ENCODE measurements at places on chromosomes 12 and 14.
A peak's percentile ranks its signal among the peaks of the same experiment; 100 is the strongest.

GRCh38 chr12:107470645-107471044 lies 215.0 kb upstream of the PWP1 start:
- no peak for DNase-seq

- DNase-seq = no peak
Observed at GRCh38 chr12:27206801-27207502, 37.1 kb upstream of the STK38L start.

GRCh38 chr12:104494137-104494792 lies 37.5 kb downstream of the CHST11 start:
- no peak for DNase-seq

DNA sequence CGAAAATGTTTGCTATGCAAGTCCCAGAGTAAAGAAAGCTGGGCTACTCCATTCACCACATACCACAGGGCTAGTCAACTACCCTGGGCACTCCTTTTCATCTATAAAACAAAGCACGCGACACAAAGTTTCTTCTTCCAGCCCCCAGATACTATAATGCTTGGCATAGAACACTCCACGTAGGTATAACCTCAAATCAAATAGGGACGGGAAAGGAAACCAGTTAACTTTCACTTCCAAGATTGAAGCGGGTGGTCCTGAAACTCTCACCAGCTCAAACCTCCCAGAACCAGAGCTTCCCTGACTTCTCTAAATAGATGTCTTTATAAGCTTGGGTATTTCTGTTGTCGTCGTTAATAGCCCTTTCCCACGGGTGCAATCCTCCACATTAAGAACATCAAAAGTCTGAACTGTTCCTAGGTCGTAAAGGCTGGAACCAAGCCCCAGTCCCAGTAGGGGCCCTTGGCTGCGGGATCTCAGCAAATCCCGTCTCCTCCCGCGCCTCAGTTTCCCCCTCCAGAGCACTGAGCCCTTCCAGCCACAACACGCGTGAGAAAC lies 647 bp downstream of the LGMN start:
- DNase-seq = no peak

- no peak for DNase-seq
Observed at GRCh38 chr12:104653730-104654664, 197.2 kb downstream of the CHST11 start.

- DNase-seq = no peak
Observed at GRCh38 chr12:90062799-90063198, 354.2 kb upstream of the ATP2B1 start.

DNA sequence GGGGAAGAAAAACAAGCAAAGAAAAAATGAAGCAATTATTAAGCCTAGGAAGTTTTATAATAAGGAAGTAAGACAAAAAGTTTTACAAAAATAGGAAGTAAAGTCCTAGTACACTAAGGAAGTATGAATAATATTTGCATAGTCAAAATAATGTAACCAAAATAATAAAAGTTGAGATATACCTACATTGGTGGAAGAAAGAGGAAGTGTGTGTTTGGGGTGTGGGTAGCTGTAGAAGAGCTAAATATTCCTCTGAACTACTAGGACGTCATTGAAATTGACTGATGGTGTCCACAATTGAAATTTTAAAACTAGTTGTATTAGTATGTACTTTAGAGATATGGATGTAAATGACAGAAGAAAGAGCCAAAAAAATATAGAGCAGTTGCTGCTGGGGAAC lies 228.4 kb upstream of the OTX2 start:
- DNase-seq = no peak

DNA sequence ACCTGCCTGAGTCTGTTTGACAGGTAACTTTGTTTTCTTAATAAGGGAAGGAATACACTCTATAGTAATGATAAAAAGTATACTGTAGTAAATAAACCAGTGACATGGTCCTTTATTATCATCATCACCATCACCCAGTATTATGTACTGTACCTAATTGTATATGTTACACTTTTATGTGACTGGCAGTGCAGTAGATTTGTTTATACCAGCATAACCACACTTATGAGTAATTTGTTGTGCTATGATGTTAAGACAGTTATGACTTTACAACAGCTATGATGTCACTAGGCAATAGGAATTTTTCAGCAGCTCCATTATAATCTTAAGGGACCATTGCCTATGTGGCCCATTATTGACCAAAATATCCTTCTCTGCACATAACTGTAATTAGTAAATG lies 155.0 kb downstream of the NUBPL start:
- no peak for DNase-seq

GRCh38 chr14:50023671-50024490 lies 92.5 kb downstream of the VCPKMT start:
- peak; percentile 52 for DNase-seq

DNA sequence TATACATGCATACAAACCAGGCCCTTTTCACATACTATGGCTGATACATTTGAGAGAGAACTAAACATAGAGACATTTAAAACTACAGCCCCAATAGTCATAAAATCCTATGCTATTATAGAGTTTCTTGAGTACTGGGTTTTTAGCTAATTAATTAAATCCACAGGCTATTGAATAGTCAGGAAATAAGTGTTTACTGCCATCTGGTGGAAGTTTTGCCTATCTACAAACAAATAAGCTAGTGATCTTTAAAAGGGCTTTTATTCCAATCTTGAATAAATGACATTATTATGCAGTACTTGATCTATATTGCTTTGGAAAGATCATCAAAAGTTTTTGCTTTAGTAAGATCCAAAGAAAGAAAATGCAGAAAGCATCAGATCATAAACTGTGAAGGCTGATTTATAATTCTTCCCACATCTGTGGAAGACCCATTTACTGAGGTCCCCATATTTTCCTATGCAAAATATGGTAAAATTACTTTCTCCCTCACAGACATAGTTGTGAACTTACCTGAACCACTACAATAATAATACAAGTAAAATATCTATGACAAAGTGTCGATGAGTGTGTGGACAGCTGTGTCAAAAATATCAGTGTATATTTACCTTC lies 131.3 kb downstream of the ITPR2 start:
- DNase-seq = no peak

- no peak for DNase-seq
Observed at GRCh38 chr12:11071414-11071813, 9.3 kb upstream of the TAS2R46 start.

GRCh38 chr12:58639318-58639934 lies 280.9 kb downstream of the LRIG3 start:
- DNase-seq = no peak

DNA sequence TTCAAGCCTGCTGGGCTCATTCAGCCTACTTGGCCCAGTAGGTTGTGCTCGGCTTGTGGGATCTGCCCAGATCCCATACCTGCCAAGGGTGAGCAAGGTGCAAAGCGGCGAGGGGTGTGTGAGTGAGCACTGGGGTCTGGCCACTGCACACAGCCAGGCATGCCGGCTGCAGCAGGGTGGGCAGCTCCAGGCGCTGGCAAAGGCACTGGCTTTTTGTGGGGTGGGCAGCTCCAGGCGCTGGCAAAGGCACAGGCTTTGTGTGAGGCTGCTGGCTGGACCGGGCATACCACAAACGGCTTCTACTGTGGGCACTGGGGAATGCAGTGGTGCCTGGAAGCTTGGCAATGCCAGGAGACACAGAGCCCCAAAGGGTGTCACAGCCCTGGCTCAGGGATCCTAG lies 137.4 kb downstream of the SLC16A7 start:
- DNase-seq = no peak

GRCh38 chr12:104150416-104150815 lies 12.4 kb upstream of the NFYB start:
- DNase-seq = no peak

GRCh38 chr14:75242546-75243273 lies 35.9 kb upstream of the FOS start:
- DNase-seq = no peak

- no peak for DNase-seq
Observed at GRCh38 chr12:58396239-58396638, 454.9 kb downstream of the ATP23 start.

DNA sequence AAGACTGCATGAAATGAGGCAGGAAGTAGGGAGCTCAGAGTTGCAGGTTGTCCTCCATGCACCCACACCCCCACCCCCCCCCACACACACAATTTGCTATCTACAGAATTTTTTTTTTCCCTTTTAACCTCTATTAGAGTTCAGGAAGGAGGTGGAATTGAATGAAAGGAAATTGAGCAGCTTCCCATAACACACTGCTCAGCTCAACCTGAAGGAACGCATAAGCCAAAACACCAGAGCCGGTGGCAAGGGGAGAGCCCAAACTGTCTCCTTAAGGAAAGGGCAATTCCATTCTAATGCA lies 74.1 kb downstream of the NUAK1 start:
- DNase-seq = no peak

DNA sequence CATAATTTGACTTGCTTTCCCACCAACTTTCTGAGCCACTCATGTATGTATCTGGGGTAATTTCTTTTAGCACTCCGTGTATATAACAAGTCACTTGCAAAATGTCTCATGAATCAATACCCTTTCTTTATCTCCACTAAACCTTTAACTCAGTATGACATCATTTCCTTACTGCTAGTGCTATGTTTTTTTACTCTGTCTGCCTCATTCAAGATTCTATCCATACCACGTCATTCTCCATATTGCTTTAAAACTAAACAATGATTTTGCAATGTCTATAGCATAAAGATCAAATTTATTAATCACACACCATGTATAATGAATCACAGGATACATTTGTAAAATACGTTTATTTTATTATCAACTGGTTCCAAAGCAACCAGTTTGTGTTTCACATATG lies 178.2 kb downstream of the PIK3C2G start:
- no peak for DNase-seq

- no peak for DNase-seq
Observed at GRCh38 chr14:37466623-37467088, 128.4 kb downstream of the FOXA1 start.

GRCh38 chr12:23648546-23648945 lies 300.9 kb downstream of the SOX5 start:
- no peak for DNase-seq

DNA sequence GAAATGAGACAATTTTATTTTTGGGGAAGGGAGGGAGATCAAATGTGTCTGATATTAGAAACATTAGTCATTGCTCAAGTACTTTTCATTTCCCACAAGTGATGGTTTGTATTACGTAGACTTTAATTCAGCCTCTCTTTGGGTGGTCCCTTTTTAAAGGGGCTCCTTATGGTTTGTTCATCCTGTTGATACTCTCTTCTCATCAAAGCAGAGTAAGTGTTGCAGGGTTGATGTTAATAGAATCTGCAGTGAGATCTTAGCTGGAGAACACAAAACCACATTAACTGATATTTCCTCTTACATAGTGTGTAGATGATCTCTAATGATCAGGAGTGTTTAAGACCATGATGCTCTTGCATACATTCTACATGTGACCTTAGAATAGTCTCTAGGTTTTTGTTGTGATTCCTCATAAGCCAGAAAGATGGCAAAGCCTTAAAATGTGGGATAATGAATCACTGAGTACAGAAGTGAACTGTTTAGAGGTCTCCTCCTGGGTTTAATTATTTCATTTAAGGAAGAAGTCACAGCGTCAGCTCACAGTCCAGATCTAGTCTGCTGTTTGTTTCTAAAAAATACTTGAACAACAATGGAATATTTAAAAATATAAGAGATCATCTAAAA lies 87.4 kb upstream of the PTPRR start:
- no peak for DNase-seq

DNA sequence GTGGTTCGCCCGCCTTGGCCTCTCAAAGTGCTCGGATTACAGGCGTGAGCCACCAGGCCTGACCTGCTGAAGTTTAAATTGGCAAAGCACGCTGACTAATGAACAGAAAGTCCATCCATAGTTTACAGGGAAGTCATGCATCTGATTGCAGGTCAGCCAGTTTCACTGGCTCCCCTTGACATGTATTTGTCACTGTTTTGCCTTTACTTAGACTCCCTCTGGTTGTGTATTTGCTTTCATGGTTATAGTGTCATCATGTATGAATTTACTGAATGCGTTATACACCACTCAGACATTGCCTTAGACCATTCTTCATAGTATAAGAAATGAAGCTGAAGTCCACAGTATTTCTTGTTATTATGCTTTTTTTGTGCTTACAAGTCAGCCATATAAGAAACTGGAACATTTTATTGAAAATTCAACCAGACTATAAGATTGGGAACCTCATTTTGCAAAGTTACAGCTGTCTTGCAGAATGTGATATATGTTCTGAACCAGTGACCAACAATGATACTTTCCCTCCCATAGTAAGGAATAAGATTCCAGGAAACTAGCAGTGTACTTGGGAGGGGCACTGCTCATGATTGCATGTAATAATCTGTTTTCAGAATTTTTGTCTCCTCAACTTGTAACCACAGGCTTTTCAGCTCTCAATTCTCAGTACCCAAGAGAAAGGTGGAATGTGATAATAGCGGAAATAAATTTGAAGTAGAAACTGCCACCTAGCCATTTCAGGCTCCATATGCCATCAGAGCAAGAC lies 51.9 kb upstream of the ATF7IP start:
- no peak for DNase-seq

GRCh38 chr12:112303004-112303403 lies 79.2 kb downstream of the HECTD4 start:
- no peak for DNase-seq

- no peak for DNase-seq
Observed at GRCh38 chr12:58502841-58503240, 417.5 kb downstream of the LRIG3 start.

DNA sequence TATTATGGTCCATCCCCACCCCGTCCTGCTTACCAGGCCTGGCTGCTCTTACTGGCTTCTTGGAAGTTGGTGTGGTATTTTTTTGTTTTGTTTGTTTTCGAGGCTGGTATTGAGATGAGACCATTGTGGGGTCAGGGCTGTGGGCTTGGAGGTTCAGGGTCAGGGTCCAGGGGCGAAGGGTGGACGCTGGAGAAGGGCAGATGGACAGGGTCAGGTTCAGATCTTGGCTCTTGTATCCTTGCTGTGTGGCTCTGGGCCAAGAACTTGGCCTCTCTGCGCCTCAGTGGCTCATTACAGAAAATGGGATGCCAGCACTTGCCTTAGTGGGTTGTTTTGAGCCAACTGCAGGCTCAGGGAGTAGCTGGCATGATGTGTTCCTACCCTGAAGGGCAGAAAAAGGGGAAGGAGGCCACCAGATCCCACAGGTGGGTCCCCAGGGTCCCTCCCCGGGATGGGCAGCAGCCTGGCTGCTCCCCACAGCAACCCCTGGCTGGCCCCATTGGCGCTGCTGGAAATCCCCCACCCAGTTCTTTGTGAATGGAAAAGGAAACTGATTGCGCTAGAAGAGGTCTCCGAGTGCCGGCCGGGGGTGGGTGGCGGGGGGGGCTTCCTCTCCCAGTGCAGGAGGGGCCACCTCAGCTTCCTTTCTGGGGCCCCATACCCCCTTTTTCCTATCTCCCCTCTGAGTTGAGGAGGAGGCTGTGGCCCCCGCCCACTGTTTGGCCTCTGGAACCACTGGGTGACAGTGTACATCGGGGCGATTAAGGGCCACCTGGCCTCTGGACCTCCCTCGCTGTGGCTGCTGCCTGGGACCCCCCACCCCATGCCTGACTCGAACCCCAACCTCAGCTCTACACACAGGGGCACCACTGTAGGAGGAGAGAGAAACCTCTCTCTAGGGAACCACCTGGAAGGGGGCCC lies 25.0 kb downstream of the SH2B3 start:
- DNase-seq = no peak

GRCh38 chr12:94186278-94187241 lies 38.2 kb downstream of the PLXNC1 start:
- DNase-seq = peak; percentile 52

- no peak for DNase-seq
Observed at GRCh38 chr14:41872931-41873685, 266.4 kb downstream of the LRFN5 start.

- DNase-seq = no peak
Observed at GRCh38 chr14:76236172-76237130, 84.7 kb downstream of the GPATCH2L start.

- DNase-seq = no peak
Observed at GRCh38 chr12:1533205-1533601, 61.2 kb downstream of the FBXL14 start.

- no peak for DNase-seq
Observed at GRCh38 chr14:54470701-54471100, 18.1 kb downstream of the GMFB start.

Data from breast epithelium (tissue), 4 donors.